ENCODE measurements at places on chromosomes 16 and 17. TPM values are rescaled to one million over a fixed set of nuclear protein-coding genes. Genes with fewer than 3 reads are reported as not detected.
A peak's percentile ranks its signal among the peaks of the same experiment; 100 is the strongest.

TIGD7 gene
- 6.7 TPM for total RNA-seq

AKAP10 gene
- 38.7 TPM for total RNA-seq

TBC1D26 gene
- not detected for total RNA-seq

C1QTNF8 gene
- not detected for total RNA-seq

CES3 gene
- 0.61 TPM for total RNA-seq

MPP3 gene
- total RNA-seq = not detected

MSLN gene
- not detected for total RNA-seq

AGRP gene
- total RNA-seq = not detected

DPEP3 gene
- 0.29 TPM for total RNA-seq

KCNAB3 gene
- total RNA-seq = 10.8 TPM

DNA sequence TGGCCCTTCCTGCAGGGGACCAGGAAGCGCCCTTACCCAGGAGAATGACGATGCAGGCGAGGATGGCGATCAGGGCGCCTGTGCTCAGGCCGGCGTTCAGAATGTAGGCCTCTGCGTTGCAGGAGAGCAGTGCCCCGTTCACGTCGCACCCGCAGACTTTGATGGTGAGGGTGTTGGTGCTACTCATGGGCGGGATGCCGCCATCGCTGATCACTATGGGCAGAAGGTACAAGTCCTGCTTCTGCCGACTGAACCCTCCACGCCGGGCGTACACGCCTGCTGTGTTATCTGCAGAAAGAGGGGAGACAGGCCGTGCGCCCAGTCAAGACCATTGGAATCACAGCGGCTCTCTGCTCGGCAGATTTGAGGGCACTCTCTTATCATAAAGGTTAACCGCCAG is 171.1 kb downstream of the CDH11 start:
- DNase-seq = no peak

GRCh38 chr16:72604375-72604774 is 432.4 kb upstream of the PMFBP1 start:
- DNase-seq = no peak

DNA sequence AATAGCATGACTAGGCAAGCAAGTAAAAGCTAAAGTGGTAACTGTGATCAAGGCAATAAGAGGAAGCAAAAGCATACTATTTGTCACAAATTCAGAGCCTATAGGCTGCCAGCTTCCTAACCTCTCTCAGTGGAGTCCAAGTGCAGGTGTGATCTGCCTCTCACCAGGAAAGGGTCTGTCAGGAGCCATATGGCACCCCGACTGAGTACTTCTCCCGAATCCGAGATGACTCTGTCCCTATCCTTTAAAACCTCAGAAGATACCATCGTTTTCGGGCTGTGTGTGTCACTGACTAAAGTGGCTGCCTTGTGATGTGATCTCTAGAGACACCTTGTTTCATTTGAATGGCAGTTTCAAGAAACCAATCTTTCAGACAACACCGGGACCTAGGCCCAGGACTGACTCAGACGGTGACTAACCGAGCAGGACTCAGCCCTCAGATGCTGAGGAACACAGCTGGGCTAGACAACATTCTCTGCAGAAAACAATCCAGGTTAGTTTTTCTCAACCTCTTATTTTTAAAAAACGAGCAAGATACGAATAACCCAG is 63.6 kb downstream of the SMG6 start:
- DNase-seq = peak; percentile 50

- no peak for DNase-seq
Measured at GRCh38 chr17:79513820-79514535, 96.9 kb downstream of the RBFOX3 start.

DNA sequence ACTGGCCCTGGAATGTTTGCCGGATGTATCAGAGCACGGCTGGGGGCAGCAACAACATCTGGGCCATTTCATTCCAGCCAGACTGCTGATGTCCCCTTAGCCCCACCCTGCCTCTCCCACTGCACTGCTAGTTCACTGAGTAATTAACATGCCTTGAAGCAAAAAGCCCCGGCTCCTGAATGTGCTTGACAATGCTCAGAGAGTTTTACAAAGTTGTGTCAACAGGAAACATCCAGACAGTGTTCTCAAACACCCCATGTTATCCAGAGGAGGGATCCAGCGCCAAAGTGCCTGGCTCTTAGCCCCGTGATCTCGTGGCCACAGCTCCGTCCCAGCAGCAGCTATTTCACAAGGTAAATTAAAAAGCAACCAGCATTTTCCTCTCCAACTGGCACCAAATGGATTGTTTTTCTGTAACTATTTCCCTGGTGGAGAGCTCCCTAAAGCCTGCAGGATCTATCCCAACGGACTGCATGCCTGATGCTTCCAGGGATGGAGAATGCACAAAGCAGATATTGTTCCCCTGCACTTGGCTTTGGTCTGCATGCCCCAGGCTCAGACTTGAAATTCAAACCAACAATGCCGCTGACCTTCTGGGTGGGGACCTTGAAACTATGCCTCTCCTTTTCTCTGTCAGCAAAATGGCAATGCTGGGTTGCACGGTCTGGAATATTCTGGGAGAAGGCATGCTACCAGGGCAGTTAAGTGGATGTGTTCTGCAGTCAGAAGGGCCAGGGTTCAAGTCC is 115.6 kb upstream of the CDH5 start:
- DNase-seq = no peak

DNA sequence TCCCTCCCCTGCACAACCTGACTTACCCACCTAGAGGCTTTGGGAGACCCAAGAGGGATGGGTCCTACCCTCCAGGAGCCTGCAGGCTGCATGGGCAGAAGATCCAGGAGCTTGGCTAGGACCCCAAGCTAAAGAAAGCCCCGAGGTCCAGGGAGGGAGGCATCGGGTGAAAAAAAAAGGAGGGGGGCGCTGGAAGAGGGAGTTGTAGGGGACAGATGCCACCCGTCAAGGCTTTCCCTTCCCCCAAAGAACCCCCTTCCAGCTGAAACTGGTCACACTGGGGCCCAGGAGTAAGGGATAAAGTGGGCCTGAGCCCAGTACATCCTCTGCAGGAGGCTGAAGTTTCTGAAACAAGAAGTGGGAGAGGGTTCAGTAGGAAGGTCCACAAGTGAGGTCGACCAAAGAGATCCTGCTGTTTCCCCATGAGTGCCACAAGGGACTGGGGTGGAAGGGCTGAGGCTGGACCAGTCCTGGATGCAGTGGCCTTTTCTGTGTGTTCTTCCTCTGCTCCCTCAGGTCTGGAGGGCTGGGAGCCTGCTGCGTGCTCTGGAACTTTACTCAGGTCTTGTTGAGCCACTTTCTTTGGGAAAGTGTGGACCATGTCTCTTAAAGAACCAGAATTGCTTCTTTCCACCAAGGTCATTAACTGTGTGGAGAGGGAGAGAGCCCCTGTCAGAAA is 14.2 kb upstream of the CBFB start:
- no peak for DNase-seq

- DNase-seq = no peak
Measured at GRCh38 chr17:76469076-76469990, 1.9 kb downstream of the AANAT start.

DNA sequence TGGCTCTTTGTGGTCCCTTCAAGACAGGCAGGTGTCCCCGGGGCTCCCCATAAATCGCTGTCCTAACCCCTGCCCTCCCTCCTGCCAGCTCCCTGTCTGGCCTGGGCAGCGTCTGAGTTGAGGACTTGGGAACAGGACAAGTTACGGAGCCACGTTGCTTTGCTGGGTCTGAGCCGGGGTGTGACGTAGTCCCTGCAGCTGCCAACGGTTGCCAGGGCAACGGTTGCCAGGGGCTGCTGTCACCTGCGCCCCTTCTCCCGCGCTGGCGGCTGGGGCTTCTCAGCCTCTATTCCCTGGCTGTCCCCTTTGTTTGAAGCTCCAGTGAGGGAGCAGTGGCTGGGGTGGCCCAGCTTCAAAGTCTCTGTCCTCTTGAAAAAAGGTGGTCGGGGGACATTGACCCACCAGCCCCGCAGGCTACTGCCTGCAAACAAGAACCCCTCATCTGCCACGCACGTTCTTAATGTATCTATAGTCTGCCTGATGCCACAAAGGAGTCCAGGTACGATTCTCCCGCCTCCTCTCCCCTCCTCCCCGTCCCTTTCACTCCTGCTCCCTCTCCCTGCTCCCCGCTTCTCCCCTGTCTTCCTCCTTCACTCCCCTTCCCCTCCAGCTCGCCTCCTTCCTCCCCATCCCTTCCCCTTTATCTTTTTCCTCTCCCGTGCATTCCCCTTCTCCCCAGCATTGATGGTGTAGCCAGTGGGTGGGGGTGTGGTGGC is 10.9 kb downstream of the ADGRG1 start:
- no peak for DNase-seq

- DNase-seq = no peak
Measured at GRCh38 chr16:13970708-13971422, 50.9 kb downstream of the ERCC4 start.

DNA sequence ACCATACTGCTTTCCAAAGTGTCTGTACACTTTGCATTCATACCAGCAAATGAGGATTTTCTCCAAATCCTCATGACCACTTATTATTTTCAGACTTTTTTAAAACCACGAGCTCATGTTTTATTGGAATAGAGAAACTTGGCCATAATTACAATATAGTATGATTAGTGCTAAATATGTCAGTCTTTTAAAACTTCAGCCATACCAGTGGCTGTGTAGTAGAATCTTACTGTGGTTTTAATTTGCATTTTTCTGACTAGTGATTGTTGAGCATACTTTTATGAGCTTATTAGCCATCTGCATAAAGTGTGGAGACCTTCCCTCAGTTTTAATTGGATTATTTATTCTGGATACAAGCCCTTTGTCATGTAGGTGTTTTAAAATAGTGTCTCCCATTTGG is 57.8 kb downstream of the NLK start:
- no peak for DNase-seq

DNA sequence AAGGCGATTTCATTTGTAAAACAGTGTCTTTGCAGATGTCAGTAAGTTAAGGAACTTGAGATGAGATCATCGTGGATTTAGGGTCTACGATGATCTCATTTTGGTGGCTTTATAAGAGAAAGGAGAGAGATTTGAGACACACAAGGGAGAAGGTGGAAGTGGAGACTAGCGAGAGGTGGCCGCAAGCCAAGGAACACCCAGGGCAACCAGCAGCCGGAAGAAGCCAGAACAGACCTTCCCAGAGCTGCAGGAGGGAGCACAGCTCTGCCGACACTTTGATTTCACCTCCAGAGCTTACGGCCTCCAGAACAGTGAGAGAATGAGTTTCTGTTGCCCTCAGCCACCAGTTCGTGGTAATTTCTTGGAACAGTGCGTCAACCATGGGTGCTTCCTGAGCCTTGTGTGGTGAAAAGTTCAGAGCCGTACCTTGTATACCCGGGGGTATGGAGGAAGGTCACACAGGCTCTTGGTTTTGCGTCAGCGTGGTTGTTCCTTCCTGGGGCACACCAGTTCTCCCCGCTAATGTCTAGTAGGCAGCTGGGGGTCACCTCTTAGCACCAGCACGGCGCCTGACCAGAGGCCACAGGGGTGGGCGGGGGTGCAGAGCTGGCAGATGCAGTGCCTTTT is 12.9 kb upstream of the SEC14L1 start:
- DNase-seq = no peak

DNA sequence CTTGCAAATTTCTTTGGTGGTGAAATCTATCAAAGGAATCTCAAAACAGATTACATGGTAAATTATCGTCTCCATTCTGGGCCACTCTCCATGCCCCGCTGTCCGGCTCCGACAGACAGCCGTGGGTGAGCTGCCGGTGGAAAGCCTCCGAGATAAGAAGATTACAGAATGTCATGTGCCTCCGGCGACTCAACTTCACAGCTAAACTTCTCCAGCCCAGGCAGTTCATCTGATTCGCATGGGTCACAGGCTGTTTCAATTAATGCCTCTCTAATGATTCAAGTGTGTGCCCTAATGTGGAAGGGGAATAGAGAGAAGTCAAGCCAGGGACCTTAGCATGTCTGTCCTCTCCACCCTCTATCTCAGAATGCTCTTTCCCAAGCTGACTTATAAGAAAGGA is 520.8 kb upstream of the ZFHX3 start:
- no peak for DNase-seq

DNA sequence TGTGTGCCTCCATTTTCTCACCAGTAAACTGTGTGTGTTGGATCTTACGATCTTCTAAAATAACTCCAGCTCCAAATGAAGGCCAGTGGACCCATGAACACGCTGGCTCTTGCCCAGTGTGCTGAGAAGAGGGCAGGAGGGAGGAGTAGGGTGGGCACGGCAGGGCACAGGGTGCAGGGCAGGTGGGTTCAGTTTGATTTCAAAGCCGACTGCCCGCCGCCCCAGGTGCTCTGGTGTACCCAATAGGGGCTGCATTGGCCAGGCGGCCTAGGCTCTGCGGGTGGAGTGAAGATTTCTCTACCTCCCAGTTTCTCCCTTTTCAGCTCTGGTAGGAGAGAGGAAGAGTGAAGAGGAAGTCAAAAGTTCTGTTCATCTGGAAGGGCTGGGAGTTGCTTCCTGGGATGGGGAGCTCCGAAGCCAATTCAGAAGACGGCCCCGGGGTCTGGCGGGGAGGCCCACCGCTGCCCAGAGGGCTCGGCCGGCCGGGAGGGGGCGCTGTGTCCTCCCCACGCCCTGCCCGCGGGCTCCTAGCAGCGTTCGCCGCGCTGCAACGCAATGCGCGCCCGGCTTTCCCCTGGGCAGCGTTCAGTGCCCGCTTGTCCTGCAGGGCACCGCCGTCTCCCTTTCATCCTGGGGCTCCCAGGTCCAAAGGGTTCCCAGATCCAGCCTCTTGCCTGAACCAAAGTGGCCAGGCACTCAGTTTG is 1.1 kb upstream of the CRHR1 start:
- no peak for DNase-seq

GRCh38 chr17:61345061-61345460 is 54.6 kb upstream of the TBX2 start:
- DNase-seq = no peak

- no peak for DNase-seq
Measured at GRCh38 chr17:7774055-7774521, 56.5 kb downstream of the DNAH2 start.

DNA sequence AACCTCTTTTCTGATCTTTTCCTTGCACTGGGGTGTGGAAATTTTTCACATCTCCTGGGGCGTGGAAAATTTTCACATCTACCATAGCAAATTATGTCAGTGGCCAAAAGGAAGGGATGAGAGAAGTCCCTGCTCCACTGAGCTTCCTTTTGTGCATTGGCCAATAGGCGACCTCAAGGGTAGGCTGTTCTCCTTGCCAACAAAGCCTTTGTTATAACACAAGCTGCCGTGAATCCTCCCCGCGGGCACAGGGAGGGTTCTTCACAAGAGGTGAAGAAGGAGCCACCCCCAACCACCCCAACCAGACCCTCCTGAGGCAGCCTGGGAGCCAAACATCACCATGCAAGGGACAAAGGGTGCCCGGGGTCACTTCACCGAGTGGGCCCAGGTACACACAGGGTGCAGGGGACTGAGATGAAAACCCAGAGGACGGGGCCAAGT is 6.5 kb downstream of the SLC5A11 start:
- DNase-seq = no peak

DNA sequence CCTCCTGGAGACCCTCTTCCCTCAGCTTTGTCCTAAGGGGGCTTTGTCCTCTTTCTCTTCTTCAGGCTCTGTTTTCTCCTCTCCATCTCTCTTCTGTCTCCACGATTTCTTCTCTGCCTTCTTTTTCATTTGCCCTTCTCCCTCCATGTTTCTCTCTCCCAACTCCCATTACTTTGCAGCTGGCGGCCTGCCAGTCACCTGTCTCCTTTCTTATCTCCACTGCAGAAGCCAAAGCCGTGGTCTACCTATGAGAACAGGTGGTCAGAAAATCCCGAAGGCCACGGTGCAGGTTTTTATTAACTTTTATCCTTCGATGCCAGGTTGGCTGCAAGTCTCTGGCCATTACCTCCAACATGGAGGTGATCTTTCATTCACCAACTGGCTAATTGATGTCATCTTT is 45.1 kb downstream of the FZD2 start:
- no peak for DNase-seq

- DNase-seq = no peak
Measured at GRCh38 chr16:3909791-3910583, 29.5 kb upstream of the CREBBP start.

- DNase-seq = no peak
Measured at GRCh38 chr16:14365200-14365851, 264.7 kb downstream of the PARN start.

- no peak for DNase-seq
Measured at GRCh38 chr16:88747588-88748301, 37.3 kb downstream of the PIEZO1 start.
